Activated CD4-positive, alpha-beta memory T cell treated with anti-CD3 and anti-CD28 coated beads for 36 hours (primary cell): ENCODE measurements at places on chromosomes 6 and 20. TPM values are rescaled to one million over a fixed set of nuclear protein-coding genes. Genes with fewer than 3 reads are reported as not detected.

OR2J3 gene
- total RNA-seq, result not detected

PHACTR1 gene
- not detected for total RNA-seq

MRAP2 gene
- total RNA-seq, result not detected

FGD2 gene
- total RNA-seq, result 0.48 TPM

LST1 gene
- 16.9 TPM for total RNA-seq

PLCB1 gene
- total RNA-seq, result 4.0 TPM

PSMB1 gene
- 240 TPM for total RNA-seq

CHRNA4 gene
- not detected for total RNA-seq

- no peak for DNase-seq
These were observed 63.6 kb downstream of the IPCEF1 start for GRCh38 chr6:154292855-154293519.

DNA sequence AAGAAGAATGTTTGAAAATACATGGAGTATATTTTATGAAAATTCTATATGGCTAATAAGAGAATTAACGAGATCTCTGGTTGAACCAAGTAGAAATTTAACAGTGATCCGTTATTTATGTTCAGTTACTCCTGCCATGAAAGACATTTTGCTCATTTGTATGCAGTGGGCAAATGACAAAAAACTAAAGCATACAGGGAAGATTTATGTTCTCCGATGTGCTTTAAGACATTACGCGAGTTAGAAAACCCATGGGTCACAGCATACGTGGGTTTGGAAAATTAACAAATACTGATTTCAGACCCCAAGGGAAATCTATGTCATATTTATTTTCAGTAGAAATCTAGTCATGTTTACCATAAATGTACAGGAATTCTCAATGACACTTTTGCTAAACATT, 90.1 kb downstream of the BMP5 start:
- no peak for DNase-seq

GRCh38 chr6:106517706-106518105, 111.6 kb downstream of the RTN4IP1 start:
- no peak for DNase-seq

DNA sequence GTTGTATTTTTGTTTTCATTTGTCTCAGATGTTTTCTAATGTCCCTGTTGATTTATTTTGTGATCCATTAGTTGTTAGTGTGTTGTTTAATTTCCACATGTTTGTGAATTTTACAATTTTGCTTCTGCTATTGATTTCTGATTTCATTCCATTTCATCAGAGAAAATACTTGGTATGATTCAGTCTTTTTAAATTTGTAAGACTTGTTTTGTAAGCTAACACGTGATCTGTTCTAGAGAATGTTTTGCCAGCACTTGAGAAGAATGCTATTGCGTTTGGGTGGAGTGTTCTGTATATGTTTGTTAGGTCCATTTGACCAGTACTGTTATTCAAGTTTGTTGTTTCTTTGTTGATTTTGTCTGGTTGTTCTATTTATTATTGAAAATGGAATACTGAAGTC, 53.9 kb downstream of the KIZ start:
- no peak for DNase-seq

DNA sequence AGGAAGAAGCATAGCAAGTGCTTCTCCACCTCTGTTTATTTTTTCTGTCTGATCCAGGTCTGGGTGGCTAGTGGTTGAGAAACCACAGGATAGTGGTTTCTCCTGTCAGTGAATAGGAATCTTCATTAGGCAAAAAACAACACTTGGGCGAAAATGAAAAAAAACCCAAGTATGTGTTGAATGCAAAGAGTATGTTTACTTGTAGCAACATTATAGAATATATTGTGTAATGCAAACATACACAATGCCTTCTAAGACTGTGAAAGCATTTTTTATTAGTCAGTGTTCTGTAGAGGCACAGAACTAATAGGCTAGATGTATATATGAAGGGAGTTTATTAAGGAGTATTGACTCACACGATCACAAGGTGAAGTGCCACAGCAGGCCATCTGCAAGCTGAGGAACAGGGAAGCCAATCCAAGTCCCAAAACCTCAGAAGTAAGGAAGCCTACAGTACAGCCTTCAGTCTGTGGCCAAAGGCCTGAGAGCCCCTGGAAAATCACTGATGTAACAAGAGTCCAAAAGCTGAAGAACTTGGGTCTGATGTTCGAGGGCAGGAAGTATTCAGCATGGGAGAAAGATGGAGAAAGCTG, 111.1 kb downstream of the UST start:
- DNase-seq, result no peak

- DNase-seq, result peak; percentile 85
These were observed 8.5 kb downstream of the RBM38 start for GRCh38 chr20:57399587-57400155.

DNA sequence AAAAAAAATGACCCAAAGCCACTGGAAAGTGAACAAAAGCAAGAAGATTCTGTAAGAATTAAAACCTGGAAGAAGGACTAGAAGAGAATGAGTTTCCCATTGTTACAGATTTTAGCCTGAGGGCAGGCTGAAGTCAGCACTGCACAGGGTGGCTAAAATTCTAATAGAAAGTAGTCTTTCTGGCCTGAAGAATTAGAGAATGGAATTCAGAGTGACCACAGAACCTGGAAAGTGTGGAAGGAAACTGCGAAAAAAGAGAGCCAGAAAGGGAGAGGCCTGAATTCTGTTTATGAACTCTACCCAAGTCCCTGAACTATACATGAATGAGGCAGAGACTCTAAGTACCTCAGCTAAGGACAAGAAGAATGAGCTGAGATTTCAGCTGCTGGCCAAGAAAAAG, 38.9 kb upstream of the FILIP1 start:
- no peak for DNase-seq

DNA sequence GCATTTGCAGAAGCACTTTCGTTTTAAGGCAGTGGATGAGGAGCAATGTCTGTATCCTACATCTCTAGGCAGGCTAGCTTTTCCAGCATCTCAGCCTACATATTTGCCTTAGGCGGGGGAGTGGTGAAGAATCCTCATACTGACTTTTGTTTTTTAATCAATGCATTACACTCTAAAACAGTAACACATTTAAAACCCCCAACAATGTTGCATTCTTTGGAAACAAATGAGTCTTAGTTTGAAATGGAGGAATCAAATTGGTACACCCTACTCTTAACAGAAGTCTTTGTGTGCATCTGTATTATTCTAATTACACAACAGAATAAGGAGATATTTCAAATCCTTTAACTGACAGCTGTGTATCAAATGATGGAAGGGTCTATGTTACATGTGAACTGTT, 9.0 kb downstream of the NKAIN2 start:
- DNase-seq, result no peak
